ENCODE measurements at places on chromosomes 16 and 17. TPM values are rescaled to one million over a fixed set of nuclear protein-coding genes. Genes with fewer than 3 reads are reported as not detected.

TBC1D3H gene
- total RNA-seq = not detected

GRCh38 chr17:39756380-39757079 is 18.8 kb downstream of the GRB7 start:
- no peak overlapping the region for H3K27ac ChIP-seq
- no peaks in the 10 kb centered on the region for H3K36me3 ChIP-seq

- H3K36me3 ChIP-seq = no peaks in the 10 kb centered on the region
- no peak overlapping the region for H3K27ac ChIP-seq
- H3K4me1 ChIP-seq = peaks cover 12% of the 10 kb centered on the region
- H3K4me3 ChIP-seq = no peak overlapping the region
- H3K27me3 ChIP-seq = no peaks in the 10 kb centered on the region
- DNase-seq = peak; percentile 18
Measured at GRCh38 chr16:83098536-83098935, 471.8 kb downstream of the CDH13 start.

GRCh38 chr17:80034791-80035686 is 633 bp downstream of the TBC1D16 start:
- peak; percentile 74 for DNase-seq
- H3K27me3 ChIP-seq = no peaks in the 10 kb centered on the region
- peak overlapping the region; percentile 75 for H3K4me3 ChIP-seq

DNA sequence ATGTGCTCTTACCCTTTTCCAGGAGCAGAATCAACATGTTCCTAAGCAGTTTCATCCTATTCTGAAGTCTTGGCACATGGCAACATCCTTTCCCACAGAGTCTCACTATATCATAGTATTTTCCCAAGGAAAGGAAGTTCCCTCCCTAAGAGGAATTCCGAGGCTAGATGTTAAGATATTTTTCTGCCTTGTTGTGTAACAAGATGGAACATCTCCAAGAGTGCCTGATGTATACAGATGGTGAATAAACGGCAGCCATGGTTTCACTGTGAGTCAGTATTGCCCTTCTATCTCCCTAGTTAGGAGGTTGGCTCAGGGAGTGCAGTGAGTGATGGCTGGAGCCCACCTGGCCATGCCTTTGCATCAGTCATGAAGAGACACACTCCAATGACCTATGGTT is 48.2 kb downstream of the SPACA3 start:
- no peak overlapping the region for H3K27ac ChIP-seq
- DNase-seq = peak; percentile 83
- no peaks in the 10 kb centered on the region for H3K36me3 ChIP-seq
- H3K4me3 ChIP-seq = no peak overlapping the region

DNA sequence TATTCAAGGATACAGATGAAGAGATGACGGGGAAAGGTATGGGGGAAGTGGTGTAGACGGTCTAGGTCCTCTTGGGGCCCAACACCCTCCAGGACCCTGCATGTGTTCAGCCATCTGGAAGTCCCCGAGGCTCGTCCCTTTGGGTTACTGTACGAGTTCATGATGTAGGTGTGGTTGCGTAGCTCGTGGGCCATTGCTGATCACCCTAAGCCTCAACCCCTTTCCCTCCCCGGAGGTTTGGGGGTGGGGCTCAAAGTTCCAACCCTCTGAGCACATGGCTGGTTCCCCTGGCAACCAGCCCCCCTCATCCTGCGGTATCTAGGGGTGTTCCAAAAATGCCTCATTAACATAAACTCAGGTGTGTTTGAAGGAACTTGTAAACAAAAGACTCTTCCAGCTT is 98.8 kb upstream of the METRNL start:
- H3K27me3 ChIP-seq = no peaks in the 10 kb centered on the region
- H3K4me3 ChIP-seq = no peak overlapping the region
- H3K4me1 ChIP-seq = no peaks in the 10 kb centered on the region
- no peaks in the 10 kb centered on the region for H3K36me3 ChIP-seq

DNA sequence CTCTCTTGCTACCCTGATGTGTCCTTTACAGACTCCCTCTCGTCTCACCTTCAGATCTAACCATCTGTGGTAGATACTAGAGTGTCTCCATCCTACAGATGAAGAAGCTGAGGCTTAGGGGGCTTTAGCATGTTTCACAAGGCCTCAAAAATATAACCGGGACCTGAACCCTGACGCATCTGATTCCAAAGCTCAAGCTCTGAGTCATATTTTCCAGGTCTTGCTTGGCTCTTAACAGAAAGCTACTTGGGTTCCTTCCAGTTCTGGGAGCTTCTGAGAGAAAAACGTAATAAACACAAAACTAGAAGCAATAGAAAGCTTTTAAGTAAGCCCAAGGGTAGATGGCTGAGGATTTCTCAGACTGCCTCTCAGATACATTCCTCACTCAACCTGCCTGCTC is 224.3 kb upstream of the EEF2KMT start:
- no peak overlapping the region for H3K27ac ChIP-seq
- no peaks in the 10 kb centered on the region for H3K27me3 ChIP-seq
- H3K36me3 ChIP-seq = no peaks in the 10 kb centered on the region
- no peak overlapping the region for H3K4me3 ChIP-seq

- peaks cover 5% of the 10 kb centered on the region for H3K36me3 ChIP-seq
- peak; percentile 78 for DNase-seq
- no peak overlapping the region for H3K27ac ChIP-seq
- H3K27me3 ChIP-seq = no peaks in the 10 kb centered on the region
- peaks cover 16% of the 10 kb centered on the region for H3K4me1 ChIP-seq
Measured at GRCh38 chr16:47644166-47644565, 183.0 kb downstream of the PHKB start.

GRCh38 chr17:63437287-63438091 is 8.6 kb downstream of the CYB561 start:
- H3K36me3 ChIP-seq = no peaks in the 10 kb centered on the region
- peak; percentile 53 for DNase-seq
- H3K27me3 ChIP-seq = no peaks in the 10 kb centered on the region
- no peak overlapping the region for H3K27ac ChIP-seq

GRCh38 chr16:57032931-57033330 is 43.6 kb downstream of the NLRC5 start:
- H3K27ac ChIP-seq = no peak overlapping the region
- H3K4me3 ChIP-seq = no peak overlapping the region
- no peaks in the 10 kb centered on the region for H3K27me3 ChIP-seq
- DNase-seq = no peak
- peaks cover 14% of the 10 kb centered on the region for H3K4me1 ChIP-seq

DNA sequence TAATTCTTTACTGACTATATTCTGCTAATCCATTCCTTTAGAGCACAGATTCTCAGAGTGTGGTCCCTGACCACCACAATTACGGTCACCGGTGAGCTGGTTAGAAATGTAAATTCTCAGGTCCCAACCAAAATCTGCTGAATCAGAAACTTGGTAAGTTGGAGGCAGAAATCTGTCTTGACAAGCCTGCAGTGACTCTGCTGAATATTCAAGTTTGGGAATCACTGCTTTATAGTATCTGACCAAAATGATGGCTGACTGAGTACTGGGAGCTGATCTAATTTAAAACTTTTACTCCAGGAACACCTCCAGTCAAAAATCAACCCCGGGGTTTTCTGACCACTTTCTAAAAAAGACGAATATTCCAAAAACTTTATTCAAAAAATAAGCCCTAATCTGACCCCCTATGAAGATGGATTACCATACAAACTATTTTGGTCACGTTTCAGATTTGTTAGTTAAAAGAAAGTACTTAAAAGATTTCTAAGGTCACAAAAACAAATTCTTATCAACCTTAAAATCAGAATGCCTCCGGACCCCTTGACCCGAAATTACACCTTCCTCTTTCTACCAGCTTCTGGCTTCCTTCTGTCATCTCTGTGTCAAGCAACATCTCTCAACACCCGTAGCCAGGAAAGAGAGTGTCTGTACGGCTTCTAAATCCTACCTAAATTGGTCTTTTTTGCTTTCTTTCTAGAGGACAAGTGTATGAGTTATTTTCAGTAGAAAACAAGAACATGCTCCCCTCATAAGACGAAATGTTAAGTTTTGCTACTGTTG is 38.6 kb downstream of the CREBBP start:
- H3K4me3 ChIP-seq = no peak overlapping the region
- H3K36me3 ChIP-seq = peaks cover 3% of the 10 kb centered on the region
- peak overlapping the region; percentile 34 for H3K27ac ChIP-seq
- peaks cover 31% of the 10 kb centered on the region for H3K4me1 ChIP-seq
- DNase-seq = no peak
- H3K27me3 ChIP-seq = no peaks in the 10 kb centered on the region

DNA sequence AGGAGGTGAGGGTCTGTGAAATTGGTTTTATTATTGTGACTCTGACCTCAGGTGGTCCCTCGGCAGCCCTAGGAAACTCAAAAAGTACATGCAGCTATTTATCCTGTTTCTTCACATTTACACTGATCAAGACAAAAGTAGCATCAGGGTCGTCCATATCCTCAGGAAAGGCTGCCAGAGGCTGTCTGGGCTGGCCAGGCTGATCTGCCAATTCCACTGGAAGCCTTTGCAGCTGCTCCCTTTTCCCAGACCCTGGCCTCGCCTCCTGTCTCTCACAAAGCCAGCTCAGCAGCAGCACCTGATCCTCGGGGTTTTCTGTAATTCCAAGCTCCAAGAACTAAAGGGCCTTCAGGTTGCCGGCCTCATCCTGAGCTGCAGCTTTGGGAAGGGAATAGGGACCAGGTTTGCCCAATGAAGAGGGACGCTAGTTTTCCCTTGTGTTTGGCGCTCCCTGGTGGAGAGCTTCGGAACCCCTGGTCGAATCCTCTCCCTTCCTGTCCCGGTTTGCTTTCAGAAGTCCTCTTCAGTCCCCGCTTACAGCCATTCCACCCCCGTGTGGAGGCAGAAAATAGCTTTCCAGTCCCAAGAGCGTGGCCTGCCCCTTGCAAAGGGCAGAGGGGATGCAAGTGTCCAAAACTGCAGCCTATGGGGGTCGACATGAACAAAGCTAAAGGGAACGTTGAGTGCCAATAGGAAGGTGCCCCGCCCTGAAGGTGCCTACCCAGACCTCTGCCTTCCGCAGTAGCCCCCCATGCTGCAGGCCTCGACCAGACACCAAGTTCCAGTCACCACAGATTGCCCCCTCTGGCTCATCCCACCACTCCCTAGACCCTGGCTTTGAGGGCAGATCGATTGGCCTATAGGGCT is 13.4 kb downstream of the MFSD6L start:
- no peaks in the 10 kb centered on the region for H3K4me1 ChIP-seq
- H3K36me3 ChIP-seq = no peaks in the 10 kb centered on the region
- H3K27ac ChIP-seq = no peak overlapping the region
- no peaks in the 10 kb centered on the region for H3K27me3 ChIP-seq
- DNase-seq = peak; percentile 72
